ENCODE measurements at places on chromosomes 5 and 9.

GRCh38 chr9:91834740-91835139, 115.3 kb downstream of the ROR2 start:
- peak; percentile 8 for DNase-seq

DNA sequence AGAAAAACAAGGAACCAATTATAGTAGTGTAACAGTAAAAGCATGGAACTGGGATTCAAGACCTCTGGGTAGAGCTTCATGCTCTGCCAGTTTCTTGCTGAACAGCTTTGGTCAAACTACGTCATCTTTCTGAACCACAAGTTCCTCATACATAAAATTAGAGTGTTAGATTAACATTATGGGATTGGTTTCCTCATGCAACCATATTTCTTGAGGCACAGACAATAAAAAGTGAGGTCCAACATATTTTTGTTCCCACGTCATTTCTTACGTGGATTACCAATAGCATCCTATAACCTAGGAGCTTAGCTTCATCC, 354.8 kb downstream of the TMEM232 start:
- DNase-seq = no peak

- no peak for DNase-seq
Measured at GRCh38 chr9:121836366-121836885, 185.0 kb downstream of the DAB2IP start.

DNA sequence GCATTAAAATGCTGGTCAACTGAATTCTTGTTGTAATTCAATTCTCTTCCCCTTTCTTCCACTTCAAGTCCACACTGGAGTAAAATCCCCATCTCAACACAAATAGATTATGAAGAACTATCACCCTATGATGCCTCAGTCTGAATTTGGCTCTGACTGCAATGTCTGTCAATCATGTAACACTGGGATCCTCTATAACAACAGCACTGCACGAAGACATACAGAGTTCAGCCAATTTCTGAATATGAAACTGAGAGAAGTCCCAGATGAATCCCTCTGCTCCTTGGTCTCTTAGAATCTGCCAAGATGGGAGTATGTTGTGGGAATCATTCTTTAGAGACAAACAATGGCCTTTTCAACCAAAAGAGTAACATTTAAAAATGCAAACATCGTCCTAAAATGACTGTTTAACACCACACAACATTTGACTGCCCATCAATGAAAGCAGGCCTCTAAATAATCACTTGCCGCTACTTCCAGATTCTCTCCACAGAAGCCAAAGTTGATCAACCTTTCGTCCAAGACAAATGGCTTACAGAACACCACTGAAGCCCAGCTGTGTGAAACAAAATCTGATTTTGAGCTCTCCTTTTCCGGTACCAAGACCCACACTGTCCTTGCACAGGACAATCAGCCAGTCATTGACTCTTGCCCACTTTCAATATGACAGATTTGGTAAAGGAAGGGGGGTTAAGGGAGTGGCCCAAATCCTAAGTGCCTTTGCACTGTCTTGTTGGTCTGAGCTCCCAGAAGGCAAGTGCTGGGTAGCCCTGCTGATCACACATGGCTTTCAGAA, 258.0 kb downstream of the EBF1 start:
- no peak for DNase-seq

GRCh38 chr5:38728029-38728428, 117.8 kb upstream of the OSMR start:
- no peak for DNase-seq

DNA sequence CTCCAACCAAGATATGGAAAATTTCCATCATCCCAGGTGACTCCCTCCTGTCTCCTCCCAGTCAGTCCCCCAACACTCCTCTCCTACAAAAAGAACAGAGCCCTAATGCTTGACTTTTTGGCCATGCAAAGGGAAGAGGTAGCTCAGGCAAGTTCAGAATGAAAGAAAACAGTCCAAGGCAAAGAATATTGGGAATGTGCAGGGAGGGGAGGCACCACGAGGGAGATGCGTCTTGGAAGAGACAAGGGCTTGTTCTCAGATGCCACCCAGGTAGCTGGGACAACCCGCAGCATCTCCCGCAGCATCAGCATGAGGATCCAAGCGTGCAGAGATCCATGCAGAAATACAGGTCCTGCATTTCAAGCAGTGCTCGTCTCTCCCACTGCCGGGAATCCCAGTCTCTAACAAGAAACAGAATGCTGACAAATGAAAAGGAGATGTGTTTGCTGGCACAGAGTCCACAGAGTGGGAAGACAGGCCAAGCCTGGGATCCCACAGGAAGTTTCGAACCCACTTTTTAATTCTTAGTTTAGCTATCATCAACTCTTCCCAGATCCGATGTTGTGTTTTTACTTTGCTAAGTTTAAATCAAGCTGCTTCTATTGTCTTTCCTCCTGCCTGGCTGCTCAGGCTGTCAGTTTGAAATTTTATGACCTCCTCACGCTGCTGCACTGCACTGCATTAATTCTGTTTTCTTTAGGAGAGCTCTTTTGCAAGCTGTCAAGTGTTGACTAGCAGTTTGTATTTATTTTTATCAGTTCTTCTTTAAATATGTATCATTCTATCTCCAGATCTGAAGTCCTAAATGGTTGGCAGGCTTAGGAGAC, 86.8 kb upstream of the OSMR start:
- no peak for DNase-seq

DNA sequence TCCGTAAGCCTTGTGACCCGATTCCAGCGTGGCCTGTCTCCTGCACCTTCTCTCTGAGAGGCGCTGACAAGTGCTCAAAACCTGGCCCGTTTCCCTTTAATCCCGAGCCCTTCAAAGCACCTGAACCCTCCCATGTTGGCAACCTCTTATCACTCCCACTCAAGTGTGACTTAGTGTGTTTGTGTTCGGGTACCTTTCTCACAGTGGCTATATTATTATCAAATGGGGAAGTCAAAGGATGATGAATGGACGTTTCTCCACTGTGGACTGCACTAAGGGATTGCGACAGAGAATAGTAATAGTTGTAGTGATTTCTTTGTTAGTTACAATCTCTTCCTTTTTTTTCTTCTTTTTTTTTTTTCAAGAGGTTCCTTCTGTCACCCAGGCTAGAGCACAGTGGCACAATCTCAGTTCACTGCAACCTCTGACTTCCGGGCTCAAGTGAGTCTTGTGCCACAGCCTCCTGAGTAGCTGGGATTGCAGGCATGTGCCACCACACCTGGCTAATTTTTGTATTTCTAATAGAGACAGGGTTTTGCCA, 65.4 kb upstream of the TNFSF8 start:
- no peak for DNase-seq

DNA sequence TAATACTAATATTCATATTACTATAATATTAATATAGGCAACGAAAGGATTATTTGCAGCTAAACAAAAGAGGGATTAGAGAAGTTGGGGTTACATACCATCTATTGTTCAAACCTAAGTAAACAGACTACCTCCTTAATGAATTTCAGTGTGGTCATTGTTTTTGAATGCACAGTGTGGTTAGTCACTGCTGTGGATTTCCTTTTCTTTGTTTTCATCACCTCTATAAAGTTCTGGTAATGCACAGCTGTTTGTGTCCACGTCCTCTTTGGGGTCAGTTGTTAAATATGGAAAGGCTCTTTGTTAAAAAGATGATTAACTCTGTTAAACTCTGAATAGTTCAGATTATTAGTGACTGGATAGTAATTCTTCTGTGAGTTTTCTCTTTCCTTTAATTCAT, 233.6 kb downstream of the MAST4 start:
- no peak for DNase-seq

DNA sequence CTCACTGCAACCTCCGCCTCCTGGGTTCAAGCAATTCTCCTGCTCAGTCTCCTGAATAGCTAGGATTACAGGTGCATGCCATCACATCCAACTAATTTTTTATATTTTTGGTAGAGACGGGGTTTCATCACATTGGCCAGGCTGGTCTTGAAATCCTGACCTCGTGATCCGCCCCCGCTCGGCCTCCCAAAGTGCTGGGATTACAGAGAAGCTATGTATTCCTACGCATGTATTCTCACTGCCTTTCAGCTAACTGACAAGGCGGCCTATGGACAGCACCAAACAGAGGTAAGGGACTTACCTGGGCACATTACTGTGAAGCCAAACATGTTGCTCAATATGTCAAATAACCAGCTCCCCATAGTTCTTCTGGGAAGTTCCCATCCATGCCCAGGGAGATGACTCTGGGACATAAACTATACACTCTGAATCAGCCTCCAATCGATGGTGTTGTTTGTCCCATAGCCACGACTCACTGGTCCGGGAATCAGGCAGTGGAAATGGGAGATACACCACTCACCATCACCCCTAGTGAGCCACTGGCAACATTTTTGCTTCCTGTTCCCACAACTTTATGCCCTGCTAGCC, 114.6 kb downstream of the SYK start:
- DNase-seq = no peak

GRCh38 chr5:142864290-142865260, 94.4 kb downstream of the ARHGAP26 start:
- DNase-seq = no peak

- DNase-seq = no peak
Measured at GRCh38 chr5:50653946-50654345, 12.5 kb upstream of the PARP8 start.

GRCh38 chr9:20941174-20941690, 90.2 kb downstream of the HACD4 start:
- no peak for DNase-seq

DNA sequence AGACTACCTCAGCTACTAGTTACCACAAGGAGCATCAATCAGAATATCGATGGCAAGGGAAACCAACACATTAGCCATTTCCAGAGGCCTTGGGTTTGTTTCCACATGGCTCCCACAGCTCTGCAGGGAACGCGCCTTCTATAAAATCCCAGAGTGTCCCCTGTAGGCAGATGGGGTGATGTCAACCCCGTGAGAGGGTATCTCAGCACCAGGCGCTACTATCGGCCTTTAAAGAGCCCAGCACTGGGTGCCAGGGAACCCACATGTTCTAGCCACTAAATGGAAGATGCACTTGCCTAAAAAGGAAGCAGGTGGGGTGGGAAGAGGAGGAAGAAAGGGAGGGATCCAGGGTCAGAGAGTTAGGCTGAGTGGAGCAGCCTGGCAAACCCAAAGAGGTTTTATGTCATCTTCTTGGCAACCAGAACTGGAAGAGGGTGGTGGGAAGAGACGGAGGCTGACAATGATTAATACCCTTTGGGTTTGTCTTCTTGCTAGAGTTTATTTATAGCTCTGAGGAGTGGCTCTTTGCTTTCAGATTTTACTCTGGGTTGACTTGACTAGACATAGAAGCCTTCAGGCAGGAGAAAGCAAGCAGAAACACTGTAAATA, 19.9 kb downstream of the MACROH2A1 start:
- DNase-seq = no peak

- no peak for DNase-seq
Measured at GRCh38 chr5:133520062-133520461, 92.3 kb downstream of the FSTL4 start.

- DNase-seq = peak; percentile 64
Measured at GRCh38 chr9:113649054-113649453, 185.5 kb downstream of the RGS3 start.

GRCh38 chr5:140312067-140312790, 9.3 kb upstream of the PFDN1 start:
- no peak for DNase-seq

DNA sequence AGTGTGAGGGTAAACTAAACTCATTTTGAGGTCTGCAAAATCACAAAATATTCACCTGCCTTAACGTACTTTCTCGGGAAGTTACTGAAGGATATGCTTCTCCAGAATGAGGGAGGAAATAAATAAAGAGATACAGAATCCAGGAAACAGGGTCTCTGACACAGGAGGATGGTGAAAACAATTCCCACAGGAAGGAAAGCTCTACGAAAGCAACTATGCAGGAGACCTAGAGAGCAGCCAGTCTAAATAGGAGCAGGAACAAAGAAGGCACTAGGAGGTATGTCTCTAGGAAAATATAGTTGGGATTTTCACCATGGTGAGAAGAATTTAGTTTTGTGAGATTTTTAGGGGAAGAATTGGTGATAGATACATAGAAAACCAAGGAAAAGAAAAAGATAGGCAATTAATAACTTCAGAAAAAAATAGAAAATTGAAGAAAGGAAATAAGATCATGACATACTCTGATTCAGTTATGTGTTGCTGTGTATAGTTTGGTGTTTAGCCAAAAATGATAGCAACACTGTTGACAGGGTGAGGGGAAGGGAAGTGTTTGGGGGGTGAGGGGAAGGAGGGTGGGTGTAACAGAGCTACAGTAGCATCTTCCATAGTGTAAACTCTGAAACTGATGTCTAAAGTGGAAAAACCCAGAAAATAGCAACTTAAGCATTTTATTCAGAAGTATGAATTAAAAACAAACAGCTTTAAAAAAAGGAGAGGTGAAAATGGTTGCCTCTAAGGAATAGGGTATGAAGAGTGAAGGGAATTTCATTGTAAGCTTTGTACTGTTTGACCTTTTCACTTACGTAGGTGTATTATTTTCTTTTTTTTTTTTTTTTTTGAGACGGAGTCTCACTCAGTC, 9.8 kb downstream of the GPR21 start:
- DNase-seq = no peak

GRCh38 chr9:95224376-95225019, 93.0 kb downstream of the FANCC start:
- DNase-seq = no peak

DNA sequence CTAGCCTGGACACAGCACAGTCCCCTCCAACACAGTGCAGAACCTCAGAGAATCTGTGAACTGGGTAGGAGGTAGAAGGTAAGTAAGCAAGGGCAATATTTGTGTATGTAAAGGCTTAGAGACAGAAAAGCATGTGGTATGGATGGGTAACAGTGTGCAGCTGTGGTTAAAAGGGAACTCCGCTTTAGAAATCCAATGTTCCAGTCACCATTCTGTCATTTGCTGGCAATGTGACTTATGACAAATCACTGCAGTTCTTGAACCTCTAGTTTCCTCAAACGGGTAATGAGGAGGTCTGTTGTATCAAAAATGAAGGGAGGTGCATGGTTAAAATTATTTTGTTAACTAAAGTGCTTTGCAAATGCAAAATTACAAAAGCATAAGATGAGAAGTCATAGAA, 125.5 kb upstream of the IFNE start:
- no peak for DNase-seq

- DNase-seq = no peak
Measured at GRCh38 chr9:129113645-129114304, 2.6 kb downstream of the PTPA start.

DNA sequence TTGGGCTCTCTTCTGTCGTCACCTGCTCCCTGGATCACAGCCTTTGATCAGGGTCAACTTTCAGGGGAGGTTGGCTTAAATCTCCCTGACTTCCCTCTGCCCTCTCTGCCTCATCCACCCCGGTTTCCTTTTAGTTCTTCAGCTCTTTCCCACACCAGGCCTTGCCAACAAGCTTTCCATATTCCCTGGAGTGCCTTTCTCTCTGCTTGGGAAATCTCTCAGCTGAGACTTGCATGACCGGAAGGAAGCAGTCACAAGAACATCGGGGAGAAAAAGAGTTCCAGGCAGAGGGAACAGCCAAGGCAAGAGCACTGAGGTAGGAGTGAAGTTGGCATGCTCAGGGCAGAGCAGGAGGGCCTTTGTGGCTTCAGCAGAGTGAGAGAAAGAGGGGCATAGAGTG, 88.4 kb upstream of the HSPA9 start:
- DNase-seq = no peak

GRCh38 chr5:32729651-32730050, 18.5 kb downstream of the NPR3 start:
- no peak for DNase-seq

All from aorta (tissue), 5 donors.